ENCODE measurements at places on chromosomes 1 and 21.

DNA sequence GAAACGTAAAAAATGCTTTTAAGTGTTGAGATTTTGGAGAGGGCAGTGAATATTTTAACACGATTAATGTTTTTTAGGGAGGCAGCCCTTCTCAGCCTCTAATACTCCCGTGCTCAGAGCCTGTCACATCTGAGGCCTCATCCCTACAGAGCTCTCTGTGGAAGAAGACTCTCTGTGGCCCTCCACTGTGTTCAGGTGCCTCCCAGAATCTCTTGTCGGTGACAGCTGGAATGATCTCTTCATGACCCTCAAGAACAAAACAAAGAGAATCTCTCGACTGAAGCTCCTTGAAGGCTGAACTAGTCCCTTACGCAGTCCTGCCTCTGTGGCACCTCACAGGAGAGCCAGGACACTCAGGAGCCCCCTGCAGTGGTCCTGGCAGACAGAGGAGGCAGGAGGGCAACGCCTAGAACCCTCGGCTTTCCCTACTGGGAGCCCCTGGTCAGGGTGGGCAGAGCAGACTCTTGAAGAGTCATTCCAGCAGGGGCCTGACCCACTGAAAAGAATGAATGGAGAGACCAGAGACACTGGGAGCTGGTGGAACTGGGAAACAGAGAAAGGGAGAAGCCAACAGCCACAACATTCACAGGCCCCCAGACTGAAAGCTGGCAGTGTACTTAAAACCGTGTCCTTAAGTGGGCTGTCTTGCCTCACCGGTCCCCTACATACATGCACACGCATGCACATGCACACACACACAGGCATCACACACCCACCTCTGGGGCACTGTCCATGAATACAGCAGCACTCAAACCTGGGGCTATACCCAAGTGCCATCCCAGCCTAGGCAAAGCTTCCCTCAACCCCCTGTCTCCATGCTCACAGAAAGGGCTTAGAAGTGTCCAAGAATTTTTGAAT lies 67.5 kb upstream of the ANGPTL1 start:
- no peak for DNase-seq

- DNase-seq: no peak
Observed at GRCh38 chr1:63987628-63988024, 213.8 kb downstream of the ROR1 start.

DNA sequence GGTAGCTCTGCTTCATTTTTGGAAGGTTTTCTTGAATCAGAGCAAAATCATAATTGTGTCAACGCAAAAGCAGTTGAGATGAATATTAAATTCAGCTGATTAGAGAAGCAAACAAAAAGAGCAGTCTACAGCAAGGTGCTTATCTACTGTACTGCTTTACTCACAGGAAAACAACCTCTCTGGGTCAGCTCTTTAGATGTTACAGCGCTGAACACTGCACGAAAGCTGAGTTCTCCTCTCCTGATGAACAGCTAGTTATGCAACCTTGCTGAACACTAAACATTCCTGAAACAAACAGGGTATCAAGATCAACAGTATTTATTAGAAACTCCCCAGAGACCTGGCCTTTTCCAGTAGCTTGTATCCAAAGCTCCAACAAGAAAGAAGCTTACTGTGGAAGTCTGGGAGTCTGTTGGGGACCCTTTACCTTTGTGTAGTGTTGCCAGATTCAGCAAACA lies 41.3 kb downstream of the TBCE start:
- DNase-seq: no peak

GRCh38 chr1:209769971-209770370 lies 14.1 kb downstream of the TRAF3IP3 start:
- DNase-seq: no peak

DNA sequence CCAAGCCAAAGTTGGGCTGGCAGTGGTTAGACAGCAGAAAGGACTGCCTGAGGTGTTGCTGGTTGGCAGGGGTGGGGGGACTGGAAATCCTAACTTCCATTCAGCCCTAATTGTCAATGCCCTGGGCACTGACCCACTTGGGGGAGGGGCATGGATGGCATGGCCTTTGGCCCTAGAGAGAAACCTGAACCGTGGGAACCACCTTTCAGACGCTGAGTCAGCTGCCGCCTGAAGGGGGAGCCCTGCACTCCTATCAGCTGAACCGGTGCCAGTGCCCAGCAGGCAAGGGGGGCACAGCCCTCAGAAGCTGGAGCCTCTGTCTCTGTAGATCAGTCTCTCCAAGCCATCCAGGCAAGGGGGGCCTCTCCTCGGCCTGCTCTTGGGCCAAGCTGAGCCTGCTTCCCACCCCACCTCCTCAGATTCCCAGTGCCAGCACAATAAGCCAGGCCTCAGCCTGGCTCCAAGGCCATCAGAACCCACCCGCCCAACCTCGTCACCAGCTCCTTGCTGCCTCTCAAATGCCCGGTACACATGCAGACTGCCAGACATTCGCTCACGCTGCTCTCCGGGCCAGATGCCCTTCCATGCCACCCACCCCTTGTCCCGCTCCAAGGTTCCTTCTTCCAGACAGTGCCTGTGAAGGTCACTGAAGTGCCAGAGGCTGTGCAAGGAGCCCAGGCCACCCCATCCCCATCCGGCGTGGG lies 11.6 kb downstream of the TINAGL1 start:
- DNase-seq: peak; percentile 80

- no peak for DNase-seq
Observed at GRCh38 chr21:38817371-38818324, 11.9 kb downstream of the ETS2 start.

- DNase-seq: no peak
Observed at GRCh38 chr21:44740742-44741141, 29.4 kb upstream of the TSPEAR start.

DNA sequence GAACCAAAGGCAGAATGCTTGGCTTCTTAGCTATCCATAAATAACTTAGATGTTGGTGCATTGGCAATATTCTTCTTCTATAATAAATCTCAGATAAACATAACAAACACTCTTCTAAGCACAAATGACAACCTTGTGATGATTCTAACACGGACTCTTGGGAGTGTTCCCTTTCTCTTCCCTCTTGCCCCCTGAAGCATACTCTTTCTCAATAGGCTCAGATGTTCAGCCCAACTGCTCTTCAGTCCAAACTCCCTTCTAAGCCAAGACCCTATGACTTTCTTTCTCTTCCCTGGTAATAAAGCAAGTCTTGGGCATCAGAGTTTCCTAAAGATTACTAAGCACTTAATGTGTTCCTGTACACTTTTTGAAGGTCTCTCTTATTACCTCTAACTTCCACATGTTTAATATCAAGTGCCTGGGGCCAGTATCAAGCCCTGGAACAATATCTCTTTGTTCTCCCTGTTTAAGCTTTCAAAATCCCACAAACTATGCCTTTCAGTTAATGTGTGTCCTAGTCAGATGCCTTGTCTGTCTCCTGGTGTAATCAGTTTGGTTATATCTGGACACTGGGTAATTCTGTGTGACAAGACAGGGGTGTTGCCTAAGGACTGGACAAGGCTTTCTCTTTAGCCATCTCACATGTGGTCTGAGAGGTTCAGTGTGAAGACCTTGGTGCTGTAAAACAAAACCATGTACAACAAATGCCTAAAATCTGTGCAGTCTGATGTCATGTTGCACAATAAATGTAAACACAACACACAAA lies 92.9 kb upstream of the IVNS1ABP start:
- no peak for DNase-seq

- no peak for DNase-seq
Observed at GRCh38 chr1:192709544-192709943, 73.6 kb downstream of the RGS13 start.

GRCh38 chr1:246425139-246425794 lies 81.8 kb downstream of the SMYD3 start:
- DNase-seq: no peak

DNA sequence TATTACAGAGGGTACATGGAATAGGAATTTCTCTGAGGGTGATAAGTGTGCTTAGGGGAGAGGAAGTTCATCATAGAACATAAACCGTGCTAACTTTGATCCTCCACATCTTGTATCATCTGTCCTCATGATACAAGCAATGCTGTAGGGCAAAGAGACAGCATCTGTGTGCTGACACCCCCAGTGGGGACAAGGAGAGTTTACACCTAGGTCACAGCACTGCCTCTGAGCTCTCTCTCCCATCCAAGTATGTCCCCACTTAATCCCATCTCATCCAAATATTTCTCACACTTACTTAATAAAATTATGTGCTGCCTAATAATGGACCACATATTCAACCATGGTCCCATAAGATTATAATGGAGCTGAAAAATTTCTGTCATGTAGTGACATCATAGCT lies 4.3 kb upstream of the TEDDM1 start:
- no peak for DNase-seq

DNA sequence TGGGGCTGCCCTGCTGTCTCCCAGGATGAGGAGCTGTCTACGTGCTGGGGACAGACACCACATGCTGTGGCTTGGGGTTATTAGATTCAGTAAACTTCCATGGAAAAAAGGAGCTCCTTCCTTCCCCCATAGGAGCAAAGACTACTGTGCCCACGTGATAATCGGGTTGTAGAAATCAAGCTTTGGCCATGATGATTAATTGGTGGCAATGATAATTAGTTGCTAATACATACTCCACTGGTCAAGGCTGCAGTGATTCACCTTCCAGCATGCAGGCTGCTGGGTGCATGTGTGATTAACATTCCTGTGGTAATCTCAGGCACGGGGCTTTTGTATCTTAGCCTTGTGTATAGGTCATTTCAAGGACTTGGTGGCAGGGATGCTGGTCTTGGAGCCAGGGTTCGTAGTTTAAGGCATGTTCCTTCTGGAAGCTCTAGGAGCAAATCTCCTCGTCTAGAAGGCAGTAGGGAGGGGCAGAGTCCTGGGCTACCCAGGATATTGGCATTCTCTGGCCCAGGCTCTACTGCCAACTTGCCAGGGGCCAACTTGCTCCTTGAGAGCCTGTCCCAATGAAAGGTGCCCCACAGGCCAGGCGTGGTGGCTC lies 41.4 kb downstream of the TMCO4 start:
- no peak for DNase-seq

DNA sequence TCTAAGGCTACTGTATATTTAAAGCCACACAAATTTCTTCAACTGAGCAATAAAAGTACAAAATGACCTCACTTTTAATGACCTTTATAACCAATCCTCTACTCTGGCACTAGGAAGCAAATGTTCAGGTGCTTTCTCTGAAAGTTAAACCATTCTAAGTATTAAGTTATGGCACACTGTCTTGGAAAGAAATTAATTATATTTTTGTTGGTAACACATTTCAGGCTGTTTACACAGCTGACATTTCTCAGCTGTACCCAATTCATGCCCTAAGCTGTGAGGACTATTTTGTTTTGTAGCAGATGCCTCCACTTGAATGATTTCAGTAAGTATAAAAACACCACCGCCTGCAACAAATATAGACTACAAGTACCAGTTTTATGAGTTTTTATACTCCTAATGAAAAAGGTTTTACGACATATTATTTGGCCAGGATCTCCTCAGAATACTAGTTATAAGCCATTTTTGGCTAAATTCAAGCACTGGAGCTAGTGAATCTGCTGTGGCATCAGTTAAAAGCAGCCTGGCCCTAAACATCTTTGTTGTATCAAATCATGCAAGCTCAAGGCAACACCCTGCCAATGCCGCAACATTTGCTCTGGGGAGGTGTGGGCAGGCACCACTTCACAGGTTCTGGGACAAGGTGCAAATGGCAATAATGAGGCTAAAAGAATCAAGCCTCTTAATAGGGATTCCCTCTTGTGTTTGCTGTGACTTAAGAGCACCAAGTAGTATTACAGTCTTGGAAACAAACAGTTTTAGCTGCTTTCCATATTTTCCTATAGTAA lies 228.4 kb upstream of the DMRTA2 start:
- DNase-seq: no peak

DNA sequence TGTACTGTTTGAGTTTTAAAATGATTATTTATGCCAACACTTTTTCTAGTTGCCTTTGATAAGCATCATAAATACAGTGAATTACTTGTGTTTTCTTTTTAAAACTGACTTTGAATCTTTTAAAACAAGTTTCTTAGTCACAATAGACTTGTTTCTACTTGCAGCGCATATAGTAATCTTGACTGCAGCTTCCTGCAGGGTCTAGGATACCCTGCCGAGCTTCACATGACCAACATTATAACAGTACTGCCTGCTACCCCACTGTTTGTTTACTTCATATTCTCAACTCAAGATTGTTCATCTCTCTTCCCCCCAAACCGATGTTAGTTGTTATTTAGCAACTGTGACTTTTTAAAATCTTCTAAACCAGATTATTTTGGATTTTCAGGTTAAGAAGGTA lies 751.3 kb upstream of the NEGR1 start:
- DNase-seq: no peak

GRCh38 chr1:7541629-7542028 lies 229.5 kb upstream of the VAMP3 start:
- DNase-seq: no peak

DNA sequence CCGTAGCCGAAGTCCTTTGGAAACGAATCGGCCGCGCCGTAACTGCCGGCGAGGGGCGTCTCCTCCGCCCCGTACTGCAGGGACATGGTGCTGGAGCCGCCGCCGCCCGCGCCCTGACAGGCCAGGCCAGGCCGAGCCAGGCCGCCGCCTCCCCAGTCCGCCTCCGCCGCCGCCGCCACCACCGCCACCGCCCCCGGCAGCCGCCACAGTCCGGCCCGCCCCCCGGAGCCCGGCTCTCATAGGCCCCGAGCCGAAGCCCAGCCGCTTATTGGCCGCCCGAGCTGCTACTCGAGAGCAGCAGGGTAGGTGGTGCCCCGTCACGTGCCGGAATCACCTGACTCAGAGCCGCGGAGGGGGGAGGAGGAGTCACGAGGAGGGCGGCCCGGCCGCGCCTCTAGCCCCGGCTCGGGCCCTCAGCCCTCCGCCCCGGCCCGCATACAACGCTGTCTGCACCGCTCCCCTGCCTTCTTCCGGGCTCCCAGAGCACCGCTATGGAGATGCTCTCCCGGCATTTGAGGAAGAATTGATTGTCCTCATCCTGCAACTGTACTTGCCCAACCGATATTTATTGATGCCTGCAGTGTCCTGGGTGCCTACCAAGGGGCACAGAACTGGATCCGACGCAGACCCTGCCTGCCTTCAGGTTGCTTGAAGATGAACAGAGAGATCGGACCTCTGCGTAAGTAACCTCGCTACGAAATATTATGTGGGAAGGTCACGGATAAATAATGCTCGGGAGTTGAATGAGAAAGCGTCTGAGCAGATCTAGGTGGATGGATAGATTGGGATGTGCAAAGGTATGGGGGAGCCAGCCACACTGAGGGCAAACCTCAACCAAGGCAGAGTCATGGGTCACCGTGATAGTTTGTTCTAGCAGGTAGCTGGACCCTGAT lies at the start of gene RRAGC:
Gene RRAGC (minus strand): TSS at position 212 of the 893 bp plus-strand sequence. CDS start 126 bp downstream, at position 86.
- peak; percentile 100 for DNase-seq

DNA sequence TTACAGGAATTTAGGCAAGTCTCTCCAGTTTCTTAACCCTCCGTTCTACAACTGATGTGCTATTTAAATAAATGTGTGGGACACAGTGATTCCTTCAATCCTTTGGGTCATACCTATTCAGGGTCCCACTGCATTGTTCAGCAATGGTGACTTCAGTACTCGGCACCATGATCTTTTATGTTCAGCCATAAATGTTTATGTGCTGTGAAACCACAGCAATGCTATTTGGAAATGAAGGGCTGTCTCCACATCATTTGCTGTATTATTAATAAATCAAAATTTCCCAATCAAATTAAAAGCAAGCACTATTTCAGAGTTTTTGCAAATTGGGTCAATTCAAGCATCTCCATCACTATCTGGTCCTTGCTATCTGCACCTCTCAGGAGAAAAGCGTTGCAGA lies 84.8 kb downstream of the NR5A2 start:
- DNase-seq: no peak
